ENCODE measurements at places on chromosomes 7 and 10.

DNA sequence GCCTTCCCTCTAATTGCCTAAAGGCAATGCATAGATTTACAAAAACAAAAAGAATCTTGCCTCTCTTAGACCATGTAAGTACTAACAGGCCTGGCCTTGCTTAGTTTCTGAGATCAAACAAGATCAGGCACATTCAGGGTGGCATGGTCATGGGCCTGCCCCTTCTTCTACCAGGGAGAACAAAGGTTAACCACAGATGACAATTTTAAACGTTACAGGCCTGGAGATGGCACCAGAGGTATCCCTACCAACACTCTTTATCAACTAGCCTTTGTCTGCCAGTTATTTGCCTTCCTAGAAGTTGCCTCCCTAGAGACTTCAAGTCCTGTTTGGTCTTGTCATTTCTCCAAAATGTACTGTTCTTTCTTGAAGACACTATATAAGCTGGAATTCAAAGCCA lies 252.6 kb downstream of the DOCK4 start:
- peak; percentile 53 for DNase-seq

DNA sequence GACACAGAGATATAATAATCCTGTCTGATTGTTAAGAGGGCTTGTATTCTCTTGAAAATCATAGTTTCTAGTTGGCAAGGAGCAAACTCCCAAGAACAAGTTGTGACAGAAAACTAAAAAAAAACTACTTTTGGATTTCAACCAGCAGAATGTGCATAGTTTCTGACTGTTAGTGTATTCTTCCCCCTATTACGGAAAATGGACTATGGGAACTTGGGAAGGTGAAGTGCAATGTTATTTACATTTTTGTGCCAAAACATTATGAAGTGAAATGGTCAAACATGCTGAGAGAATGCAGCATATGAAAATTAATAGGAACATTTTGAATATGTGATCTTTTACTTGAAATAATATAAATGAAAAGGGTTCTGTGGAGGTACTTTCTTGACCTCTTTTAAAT lies 660.8 kb downstream of the SUGCT start:
- DNase-seq = no peak

DNA sequence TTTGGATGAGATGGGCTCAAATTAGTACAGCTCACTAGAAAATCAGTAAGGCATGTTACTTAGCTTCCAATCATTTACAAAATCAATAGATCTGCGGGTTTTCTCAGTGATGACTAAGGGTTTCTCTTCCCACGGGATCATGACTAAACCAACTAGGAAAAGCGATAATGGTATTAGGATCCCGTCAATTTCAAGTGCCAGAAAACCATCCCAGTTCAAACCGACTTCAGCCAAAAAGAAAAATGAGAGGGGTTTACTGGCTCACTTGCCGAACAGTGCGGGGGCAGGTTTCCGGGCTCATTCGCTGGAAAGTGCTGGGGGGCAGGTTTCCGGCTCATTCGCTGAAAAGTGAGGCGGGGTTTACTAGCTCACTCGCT lies 62.1 kb upstream of the LYZL2 start:
- DNase-seq = no peak

DNA sequence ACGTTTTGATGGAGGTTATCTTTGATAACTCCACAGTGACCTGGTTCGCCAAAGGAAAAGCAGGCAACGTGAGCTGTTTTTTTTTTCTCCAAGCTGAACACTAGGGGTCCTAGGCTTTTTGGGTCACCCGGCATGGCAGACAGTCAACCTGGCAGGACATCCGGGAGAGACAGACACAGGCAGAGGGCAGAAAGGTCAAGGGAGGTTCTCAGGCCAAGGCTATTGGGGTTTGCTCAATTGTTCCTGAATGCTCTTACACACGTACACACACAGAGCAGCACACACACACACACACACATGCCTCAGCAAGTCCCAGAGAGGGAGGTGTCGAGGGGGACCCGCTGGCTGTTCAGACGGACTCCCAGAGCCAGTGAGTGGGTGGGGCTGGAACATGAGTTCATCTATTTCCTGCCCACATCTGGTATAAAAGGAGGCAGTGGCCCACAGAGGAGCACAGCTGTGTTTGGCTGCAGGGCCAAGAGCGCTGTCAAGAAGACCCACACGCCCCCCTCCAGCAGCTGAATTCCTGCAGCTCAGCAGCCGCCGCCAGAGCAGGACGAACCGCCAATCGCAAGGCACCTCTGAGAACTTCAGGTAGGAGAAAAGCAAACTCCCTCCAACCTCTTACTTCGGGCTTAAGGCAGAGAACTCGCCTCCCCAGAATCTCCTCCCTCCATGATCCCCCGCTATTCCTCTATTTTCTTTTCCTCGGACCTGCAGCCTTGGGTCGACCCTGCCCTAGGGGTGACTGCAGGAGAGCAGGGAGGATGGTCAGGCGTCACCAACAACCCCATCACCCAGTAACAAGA lies at the start of gene SERPINE1:
SERPINE1 (plus strand) TSS at position 454 of the 809 bp plus-strand sequence. CDS start 1,290 bp downstream, outside the sequence.
- peak; percentile 88 for DNase-seq

DNA sequence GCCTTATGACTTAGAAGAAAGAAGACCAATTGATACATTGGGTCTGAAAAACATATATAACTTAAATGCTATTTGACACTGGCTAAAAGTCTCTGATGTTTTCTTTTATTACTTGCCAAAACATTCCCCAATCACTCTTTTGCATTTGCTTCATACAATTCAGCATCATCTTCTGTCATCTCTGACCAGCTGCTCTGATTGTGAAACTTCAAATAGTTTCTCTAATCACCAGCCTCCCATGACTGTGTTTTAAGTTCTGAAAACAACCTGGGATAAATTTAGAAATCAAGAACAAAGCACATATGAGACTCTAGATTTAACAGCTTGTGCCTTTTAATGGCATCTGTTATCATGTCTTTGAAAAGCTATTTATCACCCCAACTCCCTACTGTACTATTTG lies 208.4 kb upstream of the KCND2 start:
- no peak for DNase-seq
